ENCODE measurements at places on chromosomes 3 and 15.

DNA sequence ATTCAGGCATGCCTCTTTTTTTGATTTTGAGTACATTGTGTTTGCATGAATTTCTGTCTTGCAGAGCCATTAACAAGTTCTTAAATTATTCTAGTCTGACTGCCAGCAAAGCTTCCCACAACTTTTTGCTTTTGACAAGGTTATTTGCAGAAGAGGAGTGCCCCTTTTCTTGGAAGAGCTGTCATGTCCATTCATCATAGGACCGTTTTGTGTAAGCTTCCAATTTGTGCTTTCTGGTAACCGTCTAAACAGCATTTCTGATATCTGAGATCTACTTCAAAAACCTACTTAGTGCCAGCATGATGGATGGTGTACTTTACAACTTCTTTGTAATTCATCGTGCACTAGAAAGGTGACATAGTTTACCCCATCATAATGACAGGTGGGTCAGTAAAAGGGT, 379.7 kb downstream of the NAALADL2 start:
- DNase-seq = no peak

- no peak for DNase-seq
These were observed 94.9 kb upstream of the AADACL2 start for GRCh38 chr3:151638555-151639417.

DNA sequence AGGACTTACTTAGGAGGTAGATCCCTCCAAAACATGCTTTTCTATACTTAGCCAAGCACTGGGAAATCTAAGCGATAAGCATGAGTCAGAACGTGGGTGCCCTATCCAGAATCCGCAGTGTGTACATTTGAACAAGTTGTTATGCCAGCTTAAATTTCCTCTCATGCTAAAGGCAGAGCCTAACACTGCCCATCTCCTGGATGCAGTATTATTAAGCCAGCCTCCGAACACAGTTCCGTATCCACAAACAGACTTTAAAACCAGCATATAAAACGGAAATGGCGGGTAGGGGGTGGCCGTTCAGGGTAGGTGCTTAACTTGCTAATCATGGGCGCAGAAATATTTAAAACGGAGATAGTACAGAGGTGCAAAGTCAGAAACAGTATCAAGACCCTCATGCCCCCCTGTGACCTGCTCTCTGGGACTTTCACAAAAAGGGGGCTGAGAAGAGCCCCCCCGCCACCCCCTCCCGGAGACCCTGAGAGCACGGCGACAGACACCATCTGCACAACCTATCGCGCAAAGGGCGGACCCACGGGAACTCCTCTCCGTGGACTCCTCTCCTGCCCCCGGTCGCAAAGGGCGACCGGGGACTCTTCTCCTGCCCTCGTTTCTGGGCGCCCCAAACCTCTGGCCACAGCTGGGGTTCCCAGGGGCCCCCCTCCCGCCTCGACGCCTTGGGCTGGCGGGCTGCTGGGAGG, 889 bp upstream of the LRRIQ4 start:
- no peak for DNase-seq

DNA sequence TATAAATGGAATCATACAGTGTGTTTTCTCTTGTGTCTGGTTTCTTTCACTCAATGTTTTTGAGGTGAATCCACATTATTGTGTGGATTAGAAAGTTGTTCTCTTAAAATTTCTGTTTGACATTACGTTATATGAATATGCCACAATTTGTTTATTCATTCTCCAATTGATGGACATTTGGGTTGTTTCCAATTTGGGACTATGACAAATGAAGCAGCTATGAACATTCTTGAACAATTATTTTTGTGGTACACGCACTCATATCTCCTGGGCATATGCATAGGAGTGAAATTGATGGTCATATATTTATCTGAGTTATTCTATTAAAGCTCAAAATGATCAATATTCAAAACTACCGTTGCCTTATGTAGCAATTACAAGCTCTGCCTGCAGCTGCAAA, 5.3 kb upstream of the THRB start:
- no peak for DNase-seq

DNA sequence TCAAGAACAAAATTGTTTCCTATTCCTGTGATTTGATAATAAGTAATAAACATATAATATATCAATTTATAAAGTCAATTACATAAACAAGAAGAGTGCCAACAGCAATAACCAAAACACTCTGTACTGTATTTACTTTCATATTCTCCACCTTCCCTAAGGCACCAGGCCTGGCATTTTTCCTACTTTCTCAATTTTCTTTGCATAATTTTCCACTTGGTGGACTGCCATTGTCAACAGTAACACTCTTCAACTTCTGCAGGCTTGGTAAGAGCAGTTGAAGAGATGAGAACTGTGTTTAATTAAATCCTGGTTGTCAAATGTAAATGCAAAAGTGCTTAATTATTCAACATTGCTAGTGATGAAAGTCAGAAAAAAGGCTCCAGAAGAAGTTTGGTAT, 229.8 kb upstream of the PLSCR5 start:
- no peak for DNase-seq

DNA sequence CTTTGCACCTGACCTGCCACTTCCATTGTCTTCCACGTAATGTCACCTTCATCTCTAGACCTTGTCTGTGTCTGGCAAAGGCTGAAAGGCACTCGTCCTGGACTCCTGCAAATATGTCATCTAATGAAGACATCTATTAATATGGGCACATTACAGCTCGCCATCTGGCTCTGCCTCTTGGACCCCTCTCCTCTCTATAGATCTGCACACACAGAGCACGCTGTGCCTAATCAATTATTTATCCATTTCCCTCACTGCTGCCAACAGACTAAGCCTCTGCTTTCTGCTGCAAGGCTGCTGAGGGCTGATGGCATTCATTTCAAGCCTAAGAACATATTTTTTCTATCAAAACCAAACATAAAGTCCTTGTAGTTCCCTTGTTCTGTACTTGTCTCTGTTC, 573.0 kb downstream of the TUSC7 start:
- no peak for DNase-seq

DNA sequence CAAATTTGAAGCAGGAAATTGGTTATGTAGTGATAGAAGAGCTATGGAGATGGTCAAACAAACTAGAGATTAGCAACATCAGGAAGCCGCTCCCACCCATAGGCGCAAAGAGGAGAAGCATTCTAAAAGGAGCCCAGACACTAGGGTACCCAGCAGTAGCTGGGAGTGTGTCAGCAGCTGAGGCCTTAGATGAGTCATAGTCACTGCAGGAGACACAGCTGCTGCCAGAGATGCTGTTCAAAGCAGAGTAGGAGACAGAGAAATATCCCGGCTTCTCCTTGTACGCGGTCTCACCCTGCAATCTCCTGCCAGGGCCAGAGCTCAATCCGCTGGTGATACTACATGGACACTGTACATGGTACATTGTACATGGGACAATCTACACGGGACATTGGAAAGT, 61.9 kb downstream of the VGLL3 start:
- DNase-seq = no peak

GRCh38 chr3:178172121-178172520, 364.1 kb upstream of the KCNMB2 start:
- no peak for DNase-seq

DNA sequence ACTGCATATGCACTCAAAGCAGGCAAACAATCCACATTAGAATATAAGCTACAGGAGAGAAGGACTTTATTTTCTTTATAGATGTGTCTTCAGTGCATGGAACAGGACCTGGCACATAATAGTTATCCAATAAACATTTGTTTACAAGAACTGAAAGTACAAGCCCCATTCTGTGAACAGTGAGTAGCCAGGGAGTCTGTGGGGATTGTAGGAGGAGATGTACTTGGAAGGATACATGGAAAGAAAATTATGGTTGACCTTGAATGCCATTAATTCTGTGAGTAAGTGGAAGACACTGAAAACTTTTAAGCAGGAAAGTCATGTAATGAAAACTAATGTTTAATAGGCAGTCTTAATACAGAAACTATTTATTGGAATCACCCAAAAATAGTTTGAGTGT, 28.3 kb downstream of the MASP1 start:
- no peak for DNase-seq

GRCh38 chr3:34411596-34411995, 613.2 kb downstream of the PDCD6IP start:
- no peak for DNase-seq

GRCh38 chr3:9037144-9037711, 74.0 kb upstream of the RAD18 start:
- DNase-seq = no peak

DNA sequence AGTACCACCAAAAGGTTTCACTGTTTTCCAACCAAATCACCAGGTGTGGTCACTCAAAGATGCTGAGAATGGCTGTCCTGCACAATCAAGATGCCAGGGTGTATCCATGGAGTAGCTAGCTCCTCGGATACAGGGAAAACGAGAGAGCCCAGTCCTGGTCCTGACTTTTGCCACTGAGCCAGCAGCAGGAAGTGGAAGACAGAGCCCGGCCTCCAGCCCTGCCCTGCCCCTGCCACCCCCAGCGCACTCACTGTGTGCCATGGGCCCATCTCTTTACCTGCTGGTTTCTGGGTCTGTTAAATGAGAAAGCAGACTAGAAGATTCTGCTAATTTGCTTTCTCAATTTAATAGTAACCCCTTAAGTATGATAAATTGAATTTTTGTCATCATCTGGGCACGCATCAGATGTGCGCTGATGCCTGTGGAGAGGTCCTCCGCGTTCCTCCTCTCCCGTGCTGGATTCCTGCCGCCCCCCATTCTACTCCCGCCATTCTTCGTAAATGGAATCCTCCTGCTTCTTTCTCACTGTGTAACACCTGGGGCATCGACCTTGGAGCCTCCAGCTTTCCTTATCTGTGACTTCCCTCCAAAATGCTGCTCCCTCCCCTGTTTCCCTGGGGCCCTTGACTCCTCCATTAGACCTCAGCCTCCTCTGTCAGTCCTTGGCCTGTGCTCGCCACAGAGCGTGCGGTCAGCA, 18.0 kb downstream of the TNFAIP8L3 start:
- DNase-seq = no peak

DNA sequence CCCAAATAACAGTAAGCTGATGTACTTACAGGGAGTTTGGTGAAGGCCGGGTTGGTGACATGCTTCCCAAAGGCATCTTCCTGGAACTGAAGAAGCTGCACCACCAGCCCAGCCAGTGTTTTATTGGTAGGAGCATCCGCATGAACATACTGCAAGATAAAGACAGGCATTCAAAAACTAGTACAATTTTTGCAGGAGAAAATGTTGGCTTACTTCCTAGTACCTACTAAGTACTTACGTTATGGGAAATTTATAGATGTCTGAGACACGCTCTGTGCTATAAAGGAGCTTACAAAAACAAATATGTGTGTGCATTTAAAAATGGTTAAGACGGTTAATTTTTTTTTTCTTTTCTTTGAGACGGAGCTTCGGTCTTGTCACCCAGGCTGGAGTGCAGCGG, 8.9 kb downstream of the SMARCC1 start:
- DNase-seq = no peak

DNA sequence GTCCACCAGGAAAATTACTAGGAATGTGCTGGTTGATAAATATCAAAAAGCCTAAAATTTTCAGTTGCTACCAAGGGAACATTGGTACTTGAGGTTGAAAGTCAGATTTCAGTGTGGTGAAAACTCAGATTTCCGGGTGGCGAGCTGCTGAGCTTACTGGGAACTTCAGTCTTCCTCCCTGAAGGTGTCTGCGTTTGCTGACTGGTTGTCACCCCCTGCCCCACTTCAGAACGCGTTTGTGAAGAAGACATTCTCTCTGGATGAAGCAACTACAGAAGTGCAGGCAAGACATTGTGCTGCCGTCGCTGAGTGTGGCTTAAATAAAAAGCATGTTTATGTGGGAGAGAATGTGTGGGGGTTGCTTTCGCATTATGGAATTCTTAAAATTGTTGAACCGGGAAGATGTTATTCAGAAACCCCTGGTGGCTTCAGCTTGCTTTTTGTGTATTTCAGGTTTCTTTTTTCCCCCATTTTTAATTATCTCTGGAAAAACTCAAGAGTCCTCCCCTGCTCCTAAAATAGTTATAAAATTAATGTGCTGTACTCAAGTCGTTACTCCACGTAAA, 7.1 kb downstream of the FAM81A start:
- no peak for DNase-seq

DNA sequence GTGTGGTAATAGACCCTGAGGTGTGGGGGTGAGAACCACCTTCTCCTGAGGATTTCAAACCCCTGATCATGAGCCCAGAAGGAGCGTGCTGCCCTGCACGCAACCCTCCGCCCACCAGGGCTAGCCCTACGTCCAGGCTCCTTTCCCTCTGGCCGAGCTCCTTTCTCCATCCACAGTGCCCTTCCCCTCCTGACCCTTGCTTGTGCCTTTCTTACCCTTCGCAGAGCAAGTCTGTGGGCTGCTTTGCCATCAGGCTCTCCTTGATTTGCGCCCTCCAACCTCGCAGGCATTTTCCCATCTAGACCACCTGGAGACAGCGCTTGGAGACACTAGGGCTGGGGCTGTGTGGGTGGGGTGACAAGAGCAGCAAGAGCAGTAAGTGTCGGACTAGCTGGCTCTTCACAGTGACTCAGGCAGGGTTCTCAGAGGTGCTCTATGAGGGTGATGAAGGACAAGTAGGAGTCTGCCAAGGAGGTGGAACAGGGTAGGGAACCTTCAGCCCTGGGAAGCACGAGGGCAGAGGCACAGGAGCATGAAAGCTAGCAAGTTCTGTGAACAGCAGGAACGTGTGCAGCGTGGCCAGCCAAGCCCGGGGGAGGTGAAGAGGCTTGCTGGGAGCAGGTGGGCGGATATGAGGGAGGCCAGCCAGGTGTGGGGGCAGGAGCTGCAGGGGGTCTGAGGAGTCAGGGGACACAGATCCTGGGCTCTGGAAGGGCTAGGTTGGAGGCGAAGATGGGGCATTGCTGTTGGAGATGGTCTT, 2.5 kb upstream of the SLC38A3 start:
- no peak for DNase-seq

GRCh38 chr3:156576651-156577348, 21.9 kb upstream of the SSR3 start:
- no peak for DNase-seq

DNA sequence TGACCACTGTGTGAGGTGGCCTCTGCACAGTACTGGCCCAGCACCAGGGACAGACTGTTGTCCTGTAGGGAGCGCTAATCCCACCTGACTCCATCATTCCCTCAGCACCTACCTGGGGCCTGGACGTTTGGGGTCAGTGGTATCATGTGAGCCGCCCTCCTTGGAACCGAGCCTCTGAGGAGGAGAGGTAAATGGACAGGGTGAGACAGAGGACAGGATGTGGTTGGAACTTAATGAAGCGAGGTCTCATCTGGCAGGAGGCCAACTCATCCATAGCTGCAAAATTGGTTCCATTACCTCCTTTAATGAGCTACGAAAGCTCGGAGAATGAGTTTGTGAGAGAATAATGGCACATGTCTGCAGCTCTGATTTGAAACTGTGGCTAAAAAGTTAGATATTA, 13.9 kb downstream of the MAPKAPK3 start:
- DNase-seq = no peak

DNA sequence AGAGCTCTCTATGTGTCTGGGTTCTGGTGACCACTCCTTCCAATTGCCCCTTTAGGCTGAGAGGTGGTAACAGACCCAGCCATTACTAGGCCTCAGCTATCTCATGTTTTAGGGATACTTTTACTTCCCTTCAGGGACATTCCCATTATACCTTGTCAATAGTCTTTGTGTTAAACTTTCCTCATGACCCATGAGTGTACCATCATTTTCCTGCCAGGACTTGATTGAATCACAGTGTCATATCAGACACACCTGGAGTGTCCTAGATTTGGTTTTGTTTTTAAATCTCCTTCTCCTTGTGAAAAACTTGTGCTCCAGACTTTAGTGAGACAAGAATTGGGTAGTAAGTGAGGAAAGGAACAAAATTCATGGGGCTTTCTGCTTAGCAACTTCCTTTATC, 136.6 kb downstream of the KCNAB1 start:
- DNase-seq = no peak

GRCh38 chr3:23985747-23986544, 40.9 kb downstream of the NR1D2 start:
- DNase-seq = no peak

Measured in activated CD8-positive, alpha-beta memory T cell treated with anti-CD3 and anti-CD28 coated beads for 1 hour (primary cell).